ENCODE measurements at places on chromosomes 5 and 9.

GRCh38 chr5:130109152-130109551 is 204.9 kb downstream of the CHSY3 start:
- no peak for DNase-seq

DNA sequence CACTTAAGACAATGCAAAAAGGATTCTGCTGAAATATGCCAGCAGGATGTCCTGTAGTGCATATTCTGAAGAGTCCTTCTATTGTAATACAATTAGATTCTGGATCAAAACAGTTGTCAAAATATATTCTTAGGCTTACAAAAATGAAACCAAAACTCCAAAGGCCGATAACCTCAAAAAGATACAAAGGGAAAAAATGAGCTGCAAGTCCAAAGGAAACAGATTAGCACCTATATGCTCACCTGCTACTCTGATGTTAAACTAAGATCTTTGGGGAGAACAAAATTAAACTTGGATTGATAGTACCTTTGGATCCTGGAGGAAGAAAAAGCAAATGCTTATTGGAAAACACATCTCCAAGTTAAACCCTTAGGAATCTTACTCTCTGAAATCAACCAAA is 397.1 kb downstream of the SPATA31D1 start:
- no peak for DNase-seq

GRCh38 chr9:137114613-137115393 is at the start of gene DPP7:
DPP7 (minus strand) TSS chr9:137114733; CDS start chr9:137114713, 20 bp downstream.
- DNase-seq = no peak

DNA sequence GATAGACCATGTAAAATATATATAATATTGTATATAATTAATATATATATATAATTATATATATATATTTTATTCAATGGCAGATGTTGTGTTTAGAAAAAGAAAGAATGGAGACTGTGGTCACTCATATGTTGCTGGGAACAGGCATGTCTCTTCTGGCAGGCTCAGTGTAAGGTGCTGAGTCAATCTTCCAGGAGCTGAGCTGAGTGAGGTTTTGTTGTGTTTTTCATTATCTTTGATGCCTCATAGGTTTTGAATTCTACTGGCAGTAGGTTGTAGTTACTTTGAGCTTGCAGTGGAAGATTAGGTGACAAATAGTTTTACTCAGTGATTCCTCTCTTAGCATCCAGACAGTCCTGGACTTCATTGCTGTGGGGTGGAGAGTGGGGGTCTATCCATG is 561.3 kb downstream of the IRX1 start:
- no peak for DNase-seq

GRCh38 chr9:127792417-127793031 is 6.7 kb downstream of the CDK9 start:
- DNase-seq = no peak

GRCh38 chr5:88298425-88298824 is 29.8 kb upstream of the TMEM161B start:
- no peak for DNase-seq

DNA sequence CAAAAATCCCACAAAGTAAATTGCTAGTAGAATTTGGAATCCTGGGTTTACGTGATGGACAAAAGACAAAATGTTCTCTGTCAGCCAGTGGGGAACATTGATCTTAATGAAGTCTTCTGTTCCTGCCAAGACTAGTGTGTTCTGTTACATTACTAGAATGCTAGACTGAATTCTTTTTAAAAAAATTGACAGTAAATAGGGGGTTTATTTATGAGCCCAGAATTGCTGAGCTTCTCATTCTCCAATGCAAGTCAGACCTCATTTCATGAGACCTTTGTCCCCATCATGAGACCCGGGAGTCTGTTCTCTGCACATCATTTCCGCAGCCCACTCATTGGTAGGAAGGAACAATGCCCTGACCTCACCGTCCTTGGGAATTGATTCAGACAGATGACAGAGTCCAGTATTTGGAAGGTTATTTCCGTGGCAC is 173.8 kb upstream of the OTULINL start:
- no peak for DNase-seq

DNA sequence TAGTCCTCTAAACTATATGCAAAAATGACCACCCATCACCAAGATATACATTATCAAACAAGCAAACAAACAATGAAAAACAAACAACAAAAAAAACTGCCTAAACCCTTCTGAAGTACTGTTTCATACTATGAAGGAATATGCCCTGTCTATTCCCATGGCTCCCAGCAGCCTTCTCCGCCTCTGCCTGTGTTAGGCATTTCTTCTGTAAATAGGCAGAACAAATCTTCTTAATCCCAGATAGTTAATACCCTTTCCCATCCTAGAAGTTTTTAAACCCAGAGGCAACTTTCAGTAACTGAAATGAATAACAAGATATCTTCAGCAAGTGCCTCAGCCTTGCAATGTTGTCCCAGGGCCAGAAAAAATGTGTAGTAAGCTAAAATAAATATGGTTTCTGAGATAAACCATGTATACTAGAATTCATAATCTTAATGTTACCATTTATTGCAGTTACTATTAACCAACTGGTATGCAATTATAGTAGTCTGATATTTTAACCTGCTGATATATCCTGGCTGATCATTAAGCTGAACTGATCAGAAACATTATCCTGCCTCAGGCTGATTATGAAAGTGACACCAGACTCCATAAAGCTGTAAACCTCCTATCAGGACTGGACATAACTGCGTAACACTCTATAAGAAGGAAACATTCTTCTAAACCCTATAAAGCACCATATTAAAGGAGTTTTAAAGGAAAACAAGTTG is 68.5 kb downstream of the ANKRD31 start:
- DNase-seq = no peak

DNA sequence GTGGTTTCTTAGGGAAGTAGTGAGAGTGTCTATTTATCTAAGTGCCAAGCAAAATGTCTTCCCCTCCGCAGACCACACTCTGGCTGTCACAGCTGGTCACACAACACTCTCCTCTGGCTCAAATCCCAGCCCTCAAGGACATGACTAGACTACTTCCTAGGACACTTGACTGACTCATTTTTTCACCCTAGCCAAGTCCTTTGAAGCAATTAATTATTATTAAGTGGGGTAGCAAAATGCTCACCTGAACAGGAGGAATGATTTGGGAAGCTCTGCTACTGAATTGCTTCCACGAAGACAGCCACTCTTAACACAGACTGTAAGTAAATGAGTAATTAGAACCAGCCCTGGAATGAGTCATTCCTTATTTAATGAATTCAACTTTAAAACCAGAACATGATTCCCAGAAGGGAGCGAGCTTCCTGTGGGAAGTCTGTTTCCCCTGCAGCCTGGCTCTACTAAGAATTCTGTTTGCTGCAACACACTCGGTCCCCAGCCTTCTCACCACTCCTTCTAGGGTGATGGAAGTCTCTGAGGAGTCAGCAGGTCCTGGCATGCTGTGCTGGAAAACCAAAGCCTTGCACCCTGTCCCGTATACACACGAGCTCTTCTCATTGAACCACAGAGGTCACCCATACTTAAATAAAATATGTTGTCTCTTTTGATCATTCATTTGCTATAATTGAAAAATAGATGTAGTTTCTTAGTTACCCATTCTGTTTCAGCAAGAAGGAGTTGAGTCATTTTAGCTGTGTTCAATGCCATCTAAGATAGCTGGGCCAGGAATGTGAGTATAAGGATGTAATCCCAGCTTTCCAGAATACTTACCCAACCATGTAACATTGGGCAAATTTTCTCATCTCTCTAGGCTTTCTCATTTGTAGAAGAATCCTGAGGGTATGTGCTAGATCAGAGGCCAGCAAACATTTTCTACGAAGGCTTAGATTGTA is 218.6 kb upstream of the RASEF start:
- no peak for DNase-seq

GRCh38 chr9:107025260-107026035 is 162.5 kb downstream of the ZNF462 start:
- DNase-seq = no peak

DNA sequence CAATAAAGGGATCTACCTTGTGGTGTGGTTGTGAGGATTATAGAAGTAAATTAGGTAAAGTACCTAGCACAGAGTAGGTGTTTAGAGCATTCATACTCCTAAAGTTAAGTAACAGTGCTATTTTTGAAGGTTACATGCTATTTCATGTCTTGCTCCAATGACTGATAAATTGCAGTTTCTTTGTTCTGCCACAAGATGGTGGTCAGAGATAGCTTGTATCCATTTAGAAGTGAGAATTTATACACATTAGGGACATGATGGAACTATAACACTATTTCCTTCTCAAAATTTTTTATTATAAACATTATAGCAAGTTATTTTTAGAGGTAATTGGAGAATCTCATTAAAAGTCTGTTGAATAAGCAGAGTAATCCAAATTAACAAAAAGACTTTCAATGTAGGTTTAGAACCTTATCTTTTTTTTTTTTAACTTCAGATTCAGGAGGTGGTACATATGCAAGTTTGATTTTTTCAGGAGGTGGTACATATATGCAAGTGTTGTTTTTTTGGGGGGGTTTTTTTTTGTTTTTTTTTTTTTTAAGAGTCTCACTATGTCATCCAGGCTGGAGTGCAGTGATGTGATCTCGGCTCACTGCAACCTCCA is 17.1 kb downstream of the MTREX start:
- DNase-seq = no peak

DNA sequence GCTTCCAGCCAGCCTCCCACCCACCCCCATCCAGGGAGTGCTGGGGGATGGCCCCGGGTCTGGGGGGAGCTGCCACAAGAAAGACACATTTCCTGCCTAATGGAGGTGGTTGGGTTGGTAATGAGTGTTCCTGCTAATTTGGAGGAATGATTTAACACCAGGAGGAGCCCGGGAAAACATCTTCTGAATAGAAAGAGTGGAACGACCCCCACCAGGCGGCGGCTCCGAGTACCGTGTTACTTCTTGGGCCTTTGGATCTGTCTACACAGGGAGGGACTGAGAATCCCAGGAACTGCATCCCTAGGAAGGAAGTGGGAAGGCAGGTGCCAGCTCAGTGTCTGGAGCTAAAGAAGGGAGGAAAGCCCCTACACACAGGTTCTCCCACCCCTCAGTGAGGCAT is 64.6 kb downstream of the TSPAN17 start:
- DNase-seq = no peak

DNA sequence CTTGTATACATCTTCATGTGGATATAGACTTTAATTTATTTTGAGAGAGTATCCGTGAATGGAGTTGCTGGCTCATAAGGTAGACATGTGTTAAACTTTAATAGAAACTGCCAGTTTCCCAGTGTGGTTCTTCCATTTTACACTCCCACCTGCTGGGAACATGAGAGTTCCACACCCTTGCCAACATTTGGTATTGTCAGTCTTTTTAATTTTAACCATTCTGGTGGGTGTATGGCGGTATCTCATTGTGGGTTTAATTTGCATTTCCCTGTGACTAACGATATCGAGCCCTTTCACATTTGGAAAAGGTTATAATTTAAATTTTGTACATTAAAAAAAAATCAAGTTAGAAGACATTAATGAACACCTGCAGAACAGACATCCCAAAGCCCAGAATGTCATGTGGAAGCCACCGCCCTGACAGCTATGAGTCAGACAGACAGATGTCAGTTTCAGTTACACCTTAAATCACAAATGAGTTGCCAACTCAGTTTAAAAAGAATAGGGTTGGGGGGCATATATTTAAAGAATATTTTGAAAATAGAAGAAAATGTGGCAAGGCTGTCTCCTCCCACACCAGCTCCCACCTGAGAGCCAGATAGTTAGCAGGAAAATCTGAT is 36.9 kb downstream of the ANKRD33B start:
- DNase-seq = no peak

DNA sequence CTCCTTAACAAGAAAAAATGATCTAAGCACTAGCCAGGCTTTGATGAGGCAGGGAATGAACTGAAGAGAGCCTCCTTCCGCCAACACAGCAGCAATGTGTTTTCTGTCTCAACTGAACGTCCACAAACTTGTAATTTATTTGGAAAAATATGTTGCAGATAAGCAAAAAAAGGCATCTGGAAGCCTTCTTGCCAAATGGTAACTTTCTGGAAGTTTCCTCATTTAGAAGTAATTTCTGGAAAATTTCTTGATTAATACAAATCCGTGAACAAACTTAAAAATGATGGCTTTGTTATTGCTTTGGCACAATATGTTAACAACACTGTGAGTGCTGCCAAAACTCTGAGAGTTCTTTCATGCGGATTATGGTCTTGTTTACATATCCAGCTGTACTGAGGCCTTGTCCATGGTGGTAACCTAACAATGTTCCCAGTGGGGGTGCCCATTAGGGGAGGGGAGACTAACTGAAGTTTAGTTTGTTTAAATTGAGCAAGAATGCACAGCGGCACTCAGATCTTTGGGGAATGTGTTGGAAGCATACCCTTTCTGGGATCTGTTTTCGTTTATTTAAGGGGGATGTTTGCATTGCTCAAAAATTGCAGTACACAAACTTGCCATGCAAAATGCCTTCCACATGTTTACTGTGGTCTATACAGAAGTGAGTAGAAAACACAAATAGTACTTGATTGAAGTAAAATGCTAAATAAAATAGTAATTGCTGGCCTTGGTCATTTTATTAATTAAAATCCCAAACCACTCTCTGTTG is 334.7 kb downstream of the NR2F1-AS1 start:
- DNase-seq = no peak

GRCh38 chr9:18493451-18493993 is 19.6 kb downstream of the ADAMTSL1 start:
- no peak for DNase-seq
